ENCODE measurements at places on chromosomes 7 and 10.

GRCh38 chr7:139702811-139703486, 74.8 kb downstream of the HIPK2 start:
- no peak for DNase-seq

DNA sequence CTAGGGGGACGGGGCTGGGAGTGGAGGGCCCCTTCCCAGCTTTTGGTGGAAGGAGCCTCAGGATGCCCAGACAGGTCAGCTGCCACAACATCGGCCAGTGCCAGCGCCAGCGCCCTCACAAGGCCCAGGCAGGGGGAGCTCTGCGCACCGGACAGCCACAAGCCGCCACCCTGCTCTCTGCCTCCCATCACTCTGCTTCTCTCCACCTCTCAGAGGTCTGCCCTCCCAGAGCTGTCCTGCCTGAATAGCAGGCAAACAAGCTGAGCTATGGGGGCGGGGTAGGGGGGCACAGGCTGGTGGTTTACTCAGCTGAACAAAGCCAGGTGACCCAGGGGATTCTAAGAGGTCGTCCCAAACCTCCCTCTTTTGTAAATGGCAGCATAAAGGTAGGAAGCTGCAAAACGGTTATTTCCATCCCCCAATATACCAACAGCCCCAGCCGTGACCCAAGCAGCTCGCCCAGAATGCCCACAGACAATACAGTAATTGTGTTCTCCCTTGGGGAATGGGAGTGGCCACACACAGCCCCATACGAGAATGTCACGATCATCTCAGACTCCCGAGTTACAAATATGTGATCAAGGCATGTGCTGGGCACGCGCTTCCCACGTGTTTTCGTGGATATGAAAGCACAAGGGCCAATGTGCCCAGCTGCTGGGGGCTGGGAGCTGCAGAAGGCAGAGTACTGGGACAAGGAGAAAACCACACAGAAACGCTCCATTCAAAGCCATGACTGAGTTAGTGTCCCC, 19.7 kb downstream of the FAM53B start:
- no peak for DNase-seq

- DNase-seq: no peak
Measured at GRCh38 chr7:112060625-112061024, 145.6 kb downstream of the DOCK4 start.

GRCh38 chr10:102452672-102453340, 1.5 kb upstream of the C10orf95 start:
- peak; percentile 27 for DNase-seq

GRCh38 chr10:49633327-49634068, 19.7 kb downstream of the CHAT start:
- no peak for DNase-seq

- DNase-seq: no peak
Measured at GRCh38 chr7:141102436-141102835, 28.6 kb downstream of the TMEM178B start.

GRCh38 chr7:604001-604883, 84.6 kb upstream of the PDGFA start:
- no peak for DNase-seq

DNA sequence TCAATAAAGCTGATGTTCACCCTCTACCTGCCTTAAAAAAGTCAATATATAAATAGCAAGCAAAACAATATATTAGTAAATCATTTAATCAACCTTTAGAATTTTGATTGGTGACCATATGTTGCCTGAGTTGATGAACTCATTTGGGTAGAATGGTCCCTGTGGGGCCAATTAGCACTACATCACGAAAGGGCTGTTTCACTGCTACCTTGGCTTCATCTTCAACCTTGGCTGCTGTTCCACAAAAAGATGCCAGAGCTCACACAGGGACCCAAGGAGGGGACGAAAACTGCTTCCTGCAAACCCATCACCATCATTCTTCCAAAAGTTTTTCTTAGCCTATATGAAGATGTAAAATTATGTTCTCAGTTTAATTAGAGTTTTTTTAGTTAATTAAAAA, 35.4 kb upstream of the HBP1 start:
- DNase-seq: no peak

GRCh38 chr7:74193054-74193453, 16.8 kb upstream of the LAT2 start:
- no peak for DNase-seq

DNA sequence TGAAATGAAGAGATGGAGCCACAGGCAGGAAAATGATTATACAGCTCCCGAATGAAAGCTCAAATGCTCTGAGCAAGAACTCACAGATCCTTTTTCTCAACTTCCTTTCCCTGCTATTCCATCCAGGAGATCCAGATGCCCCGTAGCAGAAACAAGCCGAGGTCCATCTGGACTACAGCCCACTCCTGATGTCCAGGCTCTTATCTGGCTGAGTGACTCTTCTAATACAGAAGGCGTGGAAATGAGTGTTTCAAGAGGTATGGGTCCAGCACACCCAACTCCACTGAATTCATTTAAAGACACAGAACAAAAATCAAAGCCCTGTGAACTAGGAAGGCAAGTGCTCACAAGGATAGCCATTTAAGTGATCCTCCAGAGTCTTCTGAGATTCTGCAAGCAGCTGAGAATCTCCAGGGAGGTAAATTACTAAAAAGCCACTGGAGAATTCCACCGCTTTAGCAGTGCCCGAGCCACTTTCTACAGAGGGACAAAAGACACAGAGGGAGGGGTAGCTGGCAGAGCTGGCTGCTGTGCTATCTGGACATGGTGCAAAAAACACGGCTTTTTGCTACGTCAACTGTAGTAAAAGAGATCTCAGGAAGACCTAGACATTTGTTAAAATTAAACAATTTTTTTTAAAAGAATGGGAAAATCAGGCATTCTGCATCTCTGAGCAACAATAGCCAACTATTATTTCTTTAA, 24.5 kb downstream of the FAM171A1 start:
- DNase-seq: no peak

- DNase-seq: peak; percentile 38
Measured at GRCh38 chr10:32938554-32939061, 19.4 kb downstream of the ITGB1 start.

DNA sequence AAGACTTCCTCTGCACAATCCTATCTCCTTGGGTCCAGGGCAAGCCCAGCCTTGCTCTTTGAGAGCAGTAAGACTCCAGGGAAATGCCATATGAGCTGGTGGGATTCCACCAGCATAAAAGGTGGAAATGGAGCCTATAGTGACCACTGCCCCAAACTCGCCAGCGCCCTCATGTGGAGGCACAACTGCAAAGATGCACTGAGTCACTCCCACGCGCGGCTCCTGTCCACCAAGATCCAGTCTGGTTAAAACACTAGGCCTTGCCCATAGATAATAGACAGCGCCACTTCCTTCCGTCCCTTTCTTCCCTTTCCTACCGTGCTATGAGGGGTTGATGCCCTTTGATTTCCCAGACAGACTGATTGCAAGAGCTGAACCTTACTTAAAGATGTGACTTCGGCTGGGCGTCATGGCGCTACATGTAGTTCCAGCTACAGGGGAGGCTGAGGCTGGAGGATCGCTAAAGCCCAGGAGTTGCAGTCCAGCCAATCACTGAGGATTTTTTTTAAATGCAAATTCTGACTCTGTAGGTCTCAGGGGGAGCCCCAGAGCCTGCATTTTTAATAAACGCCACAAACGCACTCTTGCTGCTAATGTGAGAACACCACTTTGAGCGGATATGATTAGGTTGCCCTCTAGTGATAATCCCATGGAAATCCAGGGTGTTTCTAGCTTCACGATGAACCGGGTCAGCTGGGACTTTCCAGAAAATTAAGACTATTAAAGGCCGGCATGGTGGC, 136.5 kb downstream of the EPC1 start:
- DNase-seq: no peak

DNA sequence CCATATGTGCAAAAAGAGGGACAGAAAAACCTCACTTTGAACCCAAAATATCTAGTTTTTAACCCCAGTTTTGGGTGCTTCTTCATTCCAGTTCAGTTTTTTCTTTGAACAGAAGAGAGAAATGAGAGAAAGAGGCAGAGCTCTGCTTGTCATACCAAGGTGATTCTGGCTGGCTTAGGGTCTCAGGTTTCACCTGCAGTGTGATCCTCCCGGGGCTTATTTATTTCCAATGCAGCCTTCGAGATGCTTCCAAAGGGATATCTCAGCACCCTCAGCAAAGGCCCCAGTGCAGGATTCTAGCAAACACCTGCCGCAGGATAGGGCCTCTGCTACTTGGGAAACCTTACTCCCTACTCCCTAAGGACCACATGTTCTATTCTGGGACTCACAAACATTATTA, 131.3 kb downstream of the WDR11 start:
- DNase-seq: no peak

All from hematopoietic multipotent progenitor cell treated with erythropoietin and hydrocortisone succinate and interleukin-3 and kit ligand, for 17 days (in vitro differentiated cells).